ENCODE measurements at places on chromosomes 5 and 9.

- no peak for DNase-seq
These were observed 141.7 kb downstream of the ADGRV1 start for GRCh38 chr5:90700299-90700698.

GRCh38 chr5:141867139-141867538, 11.1 kb downstream of the PCDH1 start:
- no peak for DNase-seq

GRCh38 chr5:8827696-8828095, 718.2 kb downstream of the SEMA5A start:
- DNase-seq: no peak

DNA sequence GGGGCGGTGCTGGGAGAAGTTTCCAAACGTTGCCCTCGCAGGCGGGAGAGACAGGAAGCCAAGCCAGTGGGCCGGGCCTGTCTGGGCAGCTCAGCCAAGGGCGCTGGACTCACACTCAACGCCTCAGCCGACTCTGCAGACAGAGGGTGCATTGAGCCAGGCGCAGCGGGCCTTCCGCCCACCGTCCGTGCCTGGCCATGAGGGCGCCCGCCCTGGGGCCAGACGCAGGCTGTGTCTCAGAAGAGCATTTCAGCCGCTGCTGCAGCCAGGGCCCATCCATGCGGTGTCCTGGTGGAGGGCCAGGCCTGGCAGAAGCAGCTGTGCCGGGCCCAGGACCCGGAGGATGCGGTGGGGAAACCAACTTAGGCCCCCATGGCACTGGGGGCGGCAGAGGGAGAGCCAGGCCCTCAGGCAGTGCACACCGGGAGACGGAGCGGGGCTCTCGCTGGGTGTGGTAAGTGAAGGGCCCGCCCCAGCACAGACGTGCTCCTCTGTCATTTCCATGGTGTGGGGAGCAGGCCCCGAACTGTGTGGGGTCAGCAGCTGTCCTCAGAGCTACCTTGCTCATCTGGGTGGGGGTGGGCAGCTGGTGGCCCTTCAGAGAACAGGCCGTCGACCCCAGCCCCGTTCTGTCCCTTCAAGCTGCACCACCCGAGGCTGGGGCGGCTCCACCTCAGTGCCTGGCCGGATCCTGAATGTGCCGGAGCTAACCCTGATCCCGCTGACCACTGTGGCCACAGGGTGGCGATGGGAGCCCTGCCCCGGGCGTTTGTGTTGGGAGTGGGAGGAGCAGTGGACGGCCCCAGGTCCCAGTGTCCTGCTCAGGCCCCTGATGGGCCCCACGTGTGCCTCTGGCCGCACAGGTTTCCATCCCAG, 18.0 kb downstream of the DNLZ start:
- DNase-seq: no peak

GRCh38 chr5:20105915-20106314, 117.9 kb upstream of the CDH18 start:
- no peak for DNase-seq

DNA sequence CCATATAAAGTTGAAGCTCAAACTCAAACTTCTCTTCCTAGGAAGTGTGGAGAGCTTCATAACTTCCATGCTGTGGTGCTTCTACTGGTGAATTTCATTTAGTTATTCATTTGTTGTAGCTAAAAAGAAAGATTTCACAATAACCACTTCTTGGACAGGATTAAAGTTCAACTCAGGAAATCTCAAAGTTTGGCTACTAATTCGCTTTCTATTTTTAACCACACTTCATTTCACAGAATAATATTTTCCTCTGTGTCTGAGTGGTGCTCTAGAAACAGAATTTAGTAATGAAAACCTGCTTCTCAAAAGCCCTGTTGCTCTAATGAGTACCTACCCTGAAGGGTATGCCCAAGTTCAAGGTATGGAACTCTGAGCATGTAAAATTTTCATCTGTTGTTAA, 73.9 kb downstream of the ACTBL2 start:
- DNase-seq: no peak

GRCh38 chr5:161549106-161549505, 2.6 kb upstream of the GABRB2 start:
- DNase-seq: no peak

DNA sequence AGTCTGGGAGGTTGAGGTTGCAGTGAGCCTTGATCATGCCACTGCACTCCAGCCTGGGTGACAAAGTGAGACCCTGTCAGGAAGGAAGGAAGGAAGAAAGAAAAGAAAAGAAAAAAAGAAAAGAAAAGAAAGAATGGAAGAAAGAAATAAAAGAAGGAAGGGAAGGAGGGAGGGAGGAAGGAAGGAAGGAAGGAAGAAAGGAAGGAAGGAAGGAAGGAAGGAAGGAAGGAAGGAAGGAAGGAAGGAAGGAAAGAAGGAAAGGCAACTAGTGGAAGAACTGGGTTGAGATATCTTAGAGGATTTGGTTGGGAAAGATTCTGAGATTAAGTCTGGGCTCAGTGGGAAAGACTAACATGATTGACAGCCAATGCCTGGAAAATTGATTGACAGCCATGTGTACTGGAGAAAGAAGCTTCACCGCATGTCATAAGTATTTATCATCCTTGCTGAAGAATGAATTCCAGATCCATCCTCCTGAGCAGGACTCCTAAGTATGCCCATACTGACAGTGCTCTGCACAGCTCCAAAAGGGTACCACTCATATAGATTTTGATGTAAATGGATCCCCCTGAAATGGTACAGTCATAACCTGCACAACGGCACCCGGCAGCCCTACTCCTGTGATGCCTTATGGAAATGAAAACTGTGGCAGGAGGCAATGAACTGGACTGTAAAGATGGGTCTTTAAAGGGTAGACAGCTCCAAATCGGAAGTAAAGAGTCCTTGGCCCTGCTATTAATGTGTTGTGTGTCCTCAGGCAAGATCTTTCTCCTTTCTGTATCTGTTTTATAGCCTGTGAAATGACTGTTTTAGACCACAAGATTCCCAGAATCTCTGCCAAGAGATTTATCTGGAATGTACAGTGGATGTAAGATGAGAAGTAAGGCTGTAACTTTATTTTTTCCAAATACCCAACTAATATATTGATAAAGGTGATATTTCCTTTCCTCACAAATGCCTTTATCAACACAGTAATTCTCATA, 16.9 kb upstream of the ADRA1B start:
- DNase-seq: no peak

DNA sequence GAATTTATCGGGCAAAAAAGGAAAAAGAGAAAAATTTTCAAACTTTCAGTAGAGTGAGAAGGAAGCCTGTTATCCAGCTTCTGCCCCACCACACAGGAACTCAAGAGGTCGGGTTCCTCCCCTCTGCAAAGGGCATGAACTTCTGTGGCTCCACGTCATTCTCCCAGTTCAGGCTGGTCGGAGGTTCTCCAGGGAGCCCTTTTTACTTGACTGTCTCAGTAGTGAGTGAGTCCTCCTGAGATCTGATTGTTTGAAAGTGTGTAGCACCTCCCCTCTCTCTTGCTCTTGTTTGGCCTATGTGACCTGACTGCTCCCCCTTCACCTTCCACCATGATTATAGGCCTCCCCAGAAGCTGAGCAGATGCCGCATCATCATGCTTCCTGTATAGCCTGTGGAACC, 9.7 kb downstream of the SPINK1 start:
- DNase-seq: no peak

GRCh38 chr9:135567311-135567710, 5.8 kb downstream of the PAEP start:
- no peak for DNase-seq

- DNase-seq: no peak
These were observed 141.4 kb downstream of the MTX3 start for GRCh38 chr5:79849486-79850315.

DNA sequence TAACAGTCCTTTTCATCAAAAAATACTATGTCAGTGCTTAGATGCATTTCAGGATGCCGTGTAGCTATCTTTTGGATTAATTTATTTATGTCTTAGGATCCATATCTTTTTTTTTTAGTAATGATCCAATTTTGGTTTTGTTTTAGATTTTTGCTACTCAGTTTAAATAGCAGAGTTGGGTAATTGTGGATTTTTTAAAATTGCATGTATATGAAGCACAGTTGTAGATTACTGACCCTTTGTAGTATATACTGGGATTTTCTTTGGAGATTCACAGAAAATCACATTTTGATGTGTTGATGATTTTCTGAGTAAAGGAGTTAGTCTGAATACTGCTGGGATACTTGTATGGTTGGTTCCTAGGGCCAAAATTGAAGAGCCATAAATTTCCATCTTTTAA, 111.8 kb downstream of the NIPBL start:
- DNase-seq: no peak

DNA sequence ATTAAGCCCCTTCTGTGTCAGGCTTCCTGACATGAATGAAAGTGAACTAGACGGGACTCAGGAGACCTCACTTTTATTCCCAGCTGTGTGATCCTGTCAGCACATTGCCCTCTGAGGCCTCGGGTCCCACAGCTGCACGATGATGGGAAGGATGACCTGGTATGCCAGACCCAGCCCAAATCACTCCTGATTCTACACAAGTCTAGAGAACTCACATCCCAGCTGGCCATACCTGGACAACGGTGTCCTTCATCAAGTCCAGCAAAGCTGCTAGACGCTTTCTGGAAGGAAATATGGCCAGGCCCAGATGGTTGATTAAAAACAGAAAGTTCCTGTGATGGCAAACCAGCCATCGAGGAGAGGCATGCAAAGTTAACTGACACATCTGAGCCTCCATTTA, 118.0 kb upstream of the FSTL4 start:
- no peak for DNase-seq

GRCh38 chr9:134213881-134214341, 49.5 kb upstream of the RNU6ATAC start:
- no peak for DNase-seq

DNA sequence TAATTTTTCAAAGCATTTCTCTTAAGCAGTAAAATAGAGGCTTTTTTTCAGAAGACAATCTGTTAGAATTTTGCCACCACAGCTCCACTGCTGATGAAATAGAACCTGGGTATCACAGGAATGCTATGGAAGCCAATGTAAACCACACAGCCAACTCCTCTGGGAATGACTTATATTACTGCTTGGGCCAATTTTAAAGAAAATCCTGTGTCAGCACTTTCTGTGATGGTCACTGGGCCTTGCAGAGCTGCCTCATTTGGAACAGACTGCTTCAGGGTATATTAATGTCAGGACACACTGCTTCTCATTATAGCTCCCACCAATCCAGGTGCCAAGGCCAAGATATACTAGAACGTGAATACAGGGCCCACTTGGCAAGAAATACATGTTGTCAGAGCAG, 144.1 kb upstream of the ACTBL2 start:
- no peak for DNase-seq

DNA sequence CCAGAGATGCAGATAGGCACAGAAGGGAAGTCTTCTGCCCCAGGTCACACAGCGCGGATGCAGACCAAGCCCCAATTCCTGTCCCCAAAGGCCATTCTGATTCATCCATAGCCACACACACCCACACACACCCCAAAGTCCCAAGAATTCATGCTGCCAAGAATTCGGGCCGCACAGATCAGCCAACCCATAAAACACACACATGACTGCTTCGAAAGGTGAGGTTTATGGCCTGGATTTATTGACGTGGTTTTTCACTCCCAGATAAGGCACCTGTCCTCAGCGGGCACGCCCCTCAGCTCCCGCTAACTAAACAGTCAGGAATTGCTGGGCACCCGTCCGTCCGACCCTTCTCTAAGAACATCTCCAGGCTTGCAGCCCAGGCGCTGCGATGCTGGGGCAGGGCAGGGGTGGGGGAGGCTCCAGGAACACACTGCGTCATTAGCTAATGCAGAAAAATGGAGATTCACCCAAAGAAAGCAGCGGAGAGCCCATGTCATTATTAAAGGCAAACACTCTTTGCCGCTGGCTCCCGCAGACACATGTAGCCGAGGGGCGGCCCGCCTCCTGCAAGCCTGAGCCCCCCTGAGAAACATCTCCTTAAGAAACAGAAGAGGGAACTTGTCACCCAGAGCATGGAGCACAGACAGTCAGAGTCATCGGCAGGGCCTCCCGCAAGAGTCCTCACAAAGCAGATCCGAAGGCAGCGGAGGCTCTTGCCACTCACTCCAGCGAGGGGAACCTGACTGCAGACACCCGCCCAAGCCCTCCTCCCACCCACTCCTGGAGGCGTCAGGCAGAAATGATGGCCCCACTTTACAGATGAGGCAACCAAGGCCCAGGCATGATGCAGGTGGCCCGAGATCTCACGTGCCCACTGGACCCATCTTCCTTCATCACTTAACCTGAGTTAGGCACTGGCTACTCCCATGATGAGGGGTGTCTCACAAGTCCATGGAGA, 19.9 kb downstream of the VAV2 start:
- DNase-seq: no peak

Measured in SIG-M5 (cell line).